Glutamatergic neuron (in vitro differentiated cells): ENCODE measurements at places on chromosomes 3 and 15. TPM values are rescaled to one million over a fixed set of nuclear protein-coding genes. Genes with fewer than 3 reads are reported as not detected.

The CMTM8 gene
- total RNA-seq = not detected

The RLBP1 gene
- total RNA-seq = not detected

The TBC1D23 gene
- total RNA-seq = 33.2 TPM

The NPAP1 gene
- 0.07 TPM for total RNA-seq

The MUC13 gene
- total RNA-seq = not detected

The PLSCR5 gene
- not detected for total RNA-seq

The GOLGA8S gene
- total RNA-seq = not detected

The ALDH1A3 gene
- 2.8 TPM for total RNA-seq
